CD4-positive, alpha-beta T cell treated with Interleukin-1 beta for 1 hour (primary cell): ENCODE measurements at places on chromosomes 11 and 22.

DNA sequence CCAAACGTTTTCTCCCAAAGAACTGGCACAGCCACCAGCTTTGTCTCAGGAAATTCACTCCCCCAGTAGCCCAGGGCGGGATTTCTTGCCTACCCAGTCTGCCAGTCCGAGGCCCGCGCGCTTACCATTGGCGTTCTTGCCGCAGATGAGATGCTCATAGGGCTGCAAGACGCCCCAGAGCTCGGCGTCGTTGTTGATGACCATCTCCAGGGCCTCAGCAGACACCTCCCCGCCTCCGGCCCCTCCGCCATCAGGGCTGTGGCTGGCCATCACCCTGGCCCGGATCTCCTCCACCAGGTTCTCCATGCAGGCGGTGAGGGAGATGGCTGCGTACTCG is 1.3 kb downstream of the ABTB2 start:
- DNase-seq = no peak

- DNase-seq = no peak
Observed at GRCh38 chr11:123740787-123741158, 687 bp downstream of the ZNF202 start.

DNA sequence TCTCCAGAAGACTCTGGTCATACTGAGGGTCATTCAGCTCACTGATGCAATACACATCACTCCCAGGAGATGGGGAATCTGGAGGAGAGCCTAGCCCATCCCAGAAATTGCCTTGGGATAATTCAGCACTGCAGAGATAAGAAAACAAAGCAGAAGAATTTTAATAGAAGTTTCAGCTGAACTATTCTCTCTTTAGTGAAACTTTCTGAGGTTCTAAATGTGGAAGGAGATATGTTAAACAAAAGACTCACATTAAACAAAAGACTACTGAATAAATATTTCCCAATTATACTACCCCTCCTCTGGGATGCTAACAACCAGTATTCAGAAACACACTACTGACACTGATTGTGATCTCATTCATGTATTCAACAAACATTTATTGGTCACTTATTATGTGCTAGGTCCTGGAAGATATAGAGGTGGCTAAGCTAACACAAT is 47.8 kb downstream of the C2CD3 start:
- no peak for DNase-seq

- no peak for DNase-seq
Observed at GRCh38 chr11:72754544-72755155, 2.4 kb upstream of the ARAP1 start.

DNA sequence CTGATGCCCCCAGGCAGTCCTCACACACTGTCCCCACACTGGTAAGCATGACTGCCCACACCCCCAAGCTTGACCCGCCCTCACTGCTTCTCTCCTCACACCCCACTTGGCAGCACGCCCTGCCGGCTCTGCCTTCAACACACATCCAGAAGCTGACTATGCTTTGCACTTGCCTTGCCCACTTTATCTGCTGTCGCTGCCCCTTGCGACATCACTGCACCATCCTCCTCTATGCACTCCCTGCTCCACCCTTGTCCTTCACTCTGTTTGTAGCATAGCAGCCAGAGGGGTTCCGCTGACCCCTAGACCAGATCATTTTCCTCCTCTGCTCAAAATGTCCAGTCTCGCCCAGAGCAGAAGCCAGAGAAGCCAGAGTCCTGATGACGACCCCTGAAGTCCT is 25.3 kb upstream of the SLC25A1 start:
- DNase-seq = no peak

- DNase-seq = no peak
Observed at GRCh38 chr11:3840870-3841425, at the start of gene RHOG. RHOG (minus strand) TSS chr11:3840959; CDS start chr11:3828138, 12,821 bp downstream.

GRCh38 chr11:35723493-35723892 is 60.9 kb downstream of the TRIM44 start:
- DNase-seq = no peak

DNA sequence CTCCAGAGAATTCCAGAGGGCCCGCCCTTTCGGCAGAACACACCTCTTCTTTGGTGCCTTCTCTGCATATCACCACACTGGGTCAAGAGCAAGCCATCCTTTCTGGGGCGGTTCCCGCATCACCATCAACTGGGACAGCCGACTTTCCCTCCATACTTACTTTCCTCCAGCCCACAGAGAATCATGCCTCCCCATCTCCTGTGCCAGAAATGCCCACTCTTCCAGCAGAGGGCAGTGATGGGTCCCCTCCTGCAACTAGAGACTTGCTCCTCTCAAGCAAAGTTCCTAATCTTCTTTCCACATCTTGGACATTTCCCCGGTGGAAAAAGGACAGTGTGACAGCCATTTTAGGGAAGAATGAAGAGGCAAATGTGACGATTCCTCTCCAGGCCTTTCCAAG is 157.7 kb downstream of the C11orf91 start:
- DNase-seq = peak; percentile 27
